ENCODE measurements at places on chromosomes 5 and 9.
A peak's percentile ranks its signal among the peaks of the same experiment; 100 is the strongest.

DNA sequence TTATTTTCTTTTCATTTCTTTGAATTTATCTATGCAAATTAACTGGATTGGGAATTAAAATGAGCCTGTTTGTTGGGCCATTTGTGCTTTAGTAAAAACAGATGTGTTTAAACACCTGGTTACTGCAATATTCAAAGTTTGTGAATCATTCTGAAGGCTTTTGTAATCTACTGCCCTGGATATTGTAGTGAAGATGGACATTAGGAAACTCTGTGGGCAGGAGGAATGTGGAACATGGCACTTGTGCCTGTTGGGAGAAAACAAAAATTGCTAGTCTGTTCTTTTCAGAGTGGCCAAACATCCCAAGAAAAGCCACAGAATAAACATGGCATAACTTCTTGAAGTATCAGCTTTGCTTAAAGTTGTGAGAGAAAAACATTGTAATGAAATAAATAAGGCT lies 40.8 kb downstream of the CHSY3 start:
- DNase-seq = no peak

- no peak for DNase-seq
Observed at GRCh38 chr9:34106110-34106509, 20.4 kb downstream of the DCAF12 start.

GRCh38 chr5:1546556-1546955 lies 22.8 kb upstream of the LPCAT1 start:
- DNase-seq = no peak

- DNase-seq = no peak
Observed at GRCh38 chr5:1658665-1659064, 134.9 kb upstream of the LPCAT1 start.

DNA sequence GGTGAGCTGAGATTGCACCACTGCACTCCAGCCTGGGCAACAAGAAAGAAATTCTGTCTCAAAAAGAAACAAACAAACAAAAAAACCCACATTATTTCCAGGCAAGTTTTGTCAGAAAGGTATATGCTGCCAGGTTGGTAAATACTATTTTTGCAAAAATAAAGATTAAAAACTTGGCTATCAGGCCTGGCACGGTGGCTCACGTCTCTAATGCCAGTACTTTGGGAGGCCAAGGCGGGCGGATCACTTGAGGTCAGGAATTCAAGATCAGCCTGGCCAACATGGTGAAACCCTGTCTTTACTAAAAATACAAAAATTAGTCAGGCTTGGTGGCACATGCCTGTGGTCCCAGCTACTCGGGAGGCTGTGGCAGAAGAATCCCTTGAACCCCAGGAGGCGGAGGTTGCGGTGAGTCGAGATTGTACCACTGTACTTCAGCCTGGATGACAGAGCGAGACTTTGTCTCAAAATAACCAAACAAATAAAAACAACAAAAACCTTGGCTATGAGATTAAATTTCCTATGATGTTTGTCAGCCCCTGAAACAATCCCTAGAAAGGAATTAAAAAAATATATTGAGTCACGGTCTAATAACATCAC lies 22.7 kb downstream of the AGXT2 start:
- no peak for DNase-seq

DNA sequence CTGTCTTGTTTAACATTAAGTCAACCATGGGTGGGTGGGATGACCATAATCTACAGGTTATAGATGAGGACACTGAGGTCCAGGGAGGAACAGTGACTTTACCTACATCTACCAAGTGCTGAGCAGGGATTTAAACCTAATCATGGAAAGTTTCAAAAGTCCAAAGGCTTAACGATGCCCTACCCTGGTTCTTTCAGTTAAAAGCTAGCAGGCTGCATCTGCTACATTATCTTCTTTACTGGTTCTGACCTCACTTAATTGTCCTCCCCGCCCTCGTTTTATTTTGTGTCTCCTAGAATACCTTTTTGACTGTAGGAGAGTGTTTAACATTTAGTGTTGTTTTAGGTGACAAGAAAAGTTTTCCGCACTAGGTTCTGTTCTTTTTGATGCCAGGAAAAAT lies 735.2 kb downstream of the TLR4 start:
- no peak for DNase-seq

- DNase-seq = no peak
Observed at GRCh38 chr5:172902497-172903472, 56.4 kb upstream of the RPL26L1 start.

- DNase-seq = no peak
Observed at GRCh38 chr9:108168236-108168850, 678.8 kb upstream of the KLF4 start.

DNA sequence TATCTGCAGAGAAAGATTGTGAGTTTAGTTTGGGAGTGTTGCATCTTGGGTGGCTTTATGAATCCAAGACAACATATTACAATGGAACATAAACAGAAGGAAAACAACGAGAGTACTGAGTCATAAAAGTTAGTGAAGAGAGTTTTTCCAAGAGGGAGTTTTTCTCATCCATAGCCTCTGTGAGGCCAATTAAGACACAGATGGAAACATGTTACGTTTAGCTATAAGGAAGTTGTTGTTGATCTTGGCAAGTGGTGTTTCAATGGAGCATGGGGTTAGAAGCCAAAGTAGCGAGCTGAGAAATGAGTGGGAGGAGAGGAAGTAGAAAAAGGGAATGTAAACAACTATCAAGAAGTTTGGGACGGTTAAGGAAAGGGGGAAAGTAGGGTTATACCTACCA lies 53.3 kb upstream of the SPATA31D4 start:
- no peak for DNase-seq

- DNase-seq = peak; percentile 72
Observed at GRCh38 chr9:132169672-132170392, 8.0 kb downstream of the NTNG2 start.

DNA sequence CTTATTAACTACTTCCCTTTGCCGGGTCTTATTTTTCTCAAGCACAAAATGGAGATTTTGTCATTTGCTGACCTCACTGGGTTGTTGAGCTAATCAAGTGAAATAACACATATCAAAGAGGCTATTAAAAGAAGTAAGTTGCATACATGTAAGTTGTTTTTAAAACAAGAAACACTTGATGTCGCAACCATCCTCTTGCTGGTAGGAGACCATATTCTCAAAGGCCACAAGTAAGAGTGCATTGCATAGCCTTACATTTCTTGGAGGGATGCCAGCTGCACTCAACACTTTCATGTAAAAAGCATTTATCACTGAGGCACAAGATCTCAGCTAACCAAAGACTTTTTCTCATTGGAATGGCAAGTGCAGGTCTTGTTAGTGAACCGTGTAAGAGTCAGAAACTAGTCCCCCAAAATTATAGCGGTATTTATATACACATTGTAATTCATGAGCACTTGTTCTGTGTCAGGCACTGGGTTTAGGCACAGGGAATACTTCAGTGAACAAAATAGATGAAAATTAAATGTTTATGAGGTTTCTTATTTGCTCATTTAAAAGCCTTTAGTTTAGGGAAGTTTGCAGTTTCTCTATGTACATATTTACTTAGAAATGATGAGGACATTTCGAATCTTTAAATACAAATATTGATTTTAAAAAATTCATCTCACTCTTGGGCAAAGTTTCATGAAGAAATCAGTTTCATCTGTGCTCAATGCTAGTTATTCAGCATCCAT lies 72.0 kb downstream of the ZFAND5 start:
- DNase-seq = peak; percentile 36

DNA sequence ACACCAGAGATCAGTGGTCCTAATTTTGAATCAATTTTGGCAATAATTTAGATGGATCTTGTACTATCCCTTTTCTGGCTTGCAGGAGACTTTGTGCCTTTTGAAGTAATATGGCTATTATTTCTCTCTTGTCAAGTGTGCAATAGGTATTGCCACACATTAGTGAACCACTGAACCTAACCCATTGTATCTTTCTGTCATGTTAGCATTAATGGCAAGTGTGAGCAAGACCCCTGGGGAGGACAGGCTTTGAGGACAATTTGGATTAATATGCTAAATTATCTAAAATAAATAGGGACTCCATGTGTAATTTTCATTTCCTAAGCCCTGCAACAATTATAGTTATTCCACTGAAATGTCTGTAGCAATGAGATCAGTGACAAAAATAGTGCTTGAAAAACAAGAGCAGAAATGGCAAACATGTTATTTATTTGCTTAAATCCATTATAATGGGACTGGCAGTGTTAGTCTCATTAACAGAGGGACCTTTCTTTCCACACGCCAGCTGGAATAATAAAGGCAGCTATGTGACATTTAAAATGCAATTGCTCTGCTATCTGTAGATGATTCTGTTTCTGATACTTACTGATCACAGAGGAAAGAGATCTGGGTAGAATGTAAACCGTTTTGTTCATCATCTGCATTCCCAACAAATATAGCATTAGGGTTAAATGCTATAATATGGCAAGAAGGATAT lies 753.3 kb upstream of the ZNF608 start:
- no peak for DNase-seq

- DNase-seq = no peak
Observed at GRCh38 chr9:841371-842209, at the start of gene DMRT1. Gene DMRT1, plus strand, starts transcription at chr9:841697. Its CDS starts 142 bp downstream, at chr9:841839.

DNA sequence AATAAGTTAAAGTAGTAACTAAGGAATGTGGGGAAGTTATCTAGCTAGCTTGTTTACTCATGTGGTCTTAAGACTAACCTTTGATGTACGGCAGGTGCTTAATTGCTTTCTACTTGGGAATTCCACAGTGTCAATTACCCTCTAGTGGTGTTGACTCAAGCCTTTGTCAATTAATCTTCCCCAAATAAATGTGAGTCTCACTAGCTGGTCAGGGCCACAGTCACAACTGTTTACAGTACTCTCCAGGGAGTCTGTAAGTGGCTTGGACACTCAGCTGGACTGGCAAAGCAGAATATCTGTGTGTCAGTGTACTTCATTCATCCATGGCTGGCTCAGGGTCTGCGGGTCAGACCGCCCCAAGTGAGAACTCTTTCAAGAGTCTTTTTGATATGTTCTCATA lies 30.8 kb downstream of the SMIM3 start:
- DNase-seq = no peak

- no peak for DNase-seq
Observed at GRCh38 chr5:62083661-62084060, 222.3 kb upstream of the KIF2A start.

- DNase-seq = no peak
Observed at GRCh38 chr9:28900406-28900805, 1327.1 kb upstream of the C9orf72 start.

DNA sequence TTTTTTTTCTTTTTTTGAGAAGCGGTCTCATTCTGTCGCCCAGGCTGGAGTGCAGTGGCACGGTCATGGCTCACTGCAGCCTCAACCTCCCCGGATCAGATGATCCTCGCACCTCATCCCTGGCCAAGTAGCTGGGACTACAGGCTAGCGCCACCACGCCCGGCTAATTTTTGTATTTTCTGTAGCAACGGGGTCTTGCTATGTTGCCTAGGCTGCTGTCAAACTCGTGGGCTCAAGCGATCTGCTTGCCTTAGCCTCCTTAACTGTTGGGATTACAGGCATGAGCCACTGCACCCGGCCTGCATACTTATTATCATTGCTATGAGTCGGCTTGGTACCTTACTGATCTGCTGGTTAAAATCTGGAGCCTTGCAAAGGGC lies 790 bp upstream of the IARS1 start:
- DNase-seq = peak; percentile 9

- no peak for DNase-seq
Observed at GRCh38 chr9:90029996-90030395, 425.2 kb downstream of the GADD45G start.

DNA sequence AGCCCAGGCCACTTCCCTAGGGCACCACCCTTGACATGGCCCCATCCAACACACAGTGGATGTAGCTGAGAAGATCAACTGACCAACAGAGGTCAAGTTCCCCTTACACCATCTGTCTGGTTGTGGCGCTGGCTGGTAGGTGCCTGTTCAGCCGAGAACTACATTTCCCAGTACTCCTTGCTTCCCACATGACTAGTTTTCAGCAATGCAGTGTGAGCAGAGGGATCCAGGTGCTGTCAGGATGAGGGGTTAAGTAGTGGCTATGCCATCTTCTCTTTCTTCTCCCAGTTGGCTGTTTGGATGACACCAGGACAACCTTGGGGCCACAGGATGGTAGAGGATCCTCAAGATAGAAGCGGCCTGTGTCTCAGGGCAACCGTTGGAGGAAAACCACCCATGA lies 48.6 kb upstream of the SH3PXD2B start:
- peak; percentile 47 for DNase-seq

- no peak for DNase-seq
Observed at GRCh38 chr5:37975531-37975930, 135.7 kb upstream of the GDNF start.

DNA sequence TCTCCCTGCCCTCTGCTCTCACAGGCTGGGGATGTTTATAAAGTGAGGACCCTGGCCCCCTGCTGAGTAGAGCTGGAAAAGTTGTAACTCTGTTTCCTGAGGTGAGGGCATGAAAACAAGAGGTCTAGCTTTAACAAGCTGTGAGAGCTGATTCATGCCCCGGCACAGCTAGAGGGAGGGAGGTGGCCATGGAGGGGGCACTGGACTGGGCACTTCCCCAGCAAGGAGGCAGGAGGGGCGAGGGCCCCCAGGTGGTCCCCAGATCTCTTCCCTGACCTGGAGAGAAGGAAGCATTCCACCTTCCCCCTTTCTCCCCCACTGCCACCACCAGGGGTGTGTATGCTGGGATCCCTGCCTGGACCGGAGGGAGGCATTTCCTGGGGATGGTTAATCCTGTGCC lies at the start of gene MSMP:
TSS of gene MSMP (minus strand) at position 13 of the 400 bp plus-strand sequence. CDS start 147 bp downstream, outside the sequence.
- DNase-seq = no peak

GRCh38 chr5:16586556-16586955 lies 30.2 kb downstream of the RETREG1 start:
- no peak for DNase-seq

DNA sequence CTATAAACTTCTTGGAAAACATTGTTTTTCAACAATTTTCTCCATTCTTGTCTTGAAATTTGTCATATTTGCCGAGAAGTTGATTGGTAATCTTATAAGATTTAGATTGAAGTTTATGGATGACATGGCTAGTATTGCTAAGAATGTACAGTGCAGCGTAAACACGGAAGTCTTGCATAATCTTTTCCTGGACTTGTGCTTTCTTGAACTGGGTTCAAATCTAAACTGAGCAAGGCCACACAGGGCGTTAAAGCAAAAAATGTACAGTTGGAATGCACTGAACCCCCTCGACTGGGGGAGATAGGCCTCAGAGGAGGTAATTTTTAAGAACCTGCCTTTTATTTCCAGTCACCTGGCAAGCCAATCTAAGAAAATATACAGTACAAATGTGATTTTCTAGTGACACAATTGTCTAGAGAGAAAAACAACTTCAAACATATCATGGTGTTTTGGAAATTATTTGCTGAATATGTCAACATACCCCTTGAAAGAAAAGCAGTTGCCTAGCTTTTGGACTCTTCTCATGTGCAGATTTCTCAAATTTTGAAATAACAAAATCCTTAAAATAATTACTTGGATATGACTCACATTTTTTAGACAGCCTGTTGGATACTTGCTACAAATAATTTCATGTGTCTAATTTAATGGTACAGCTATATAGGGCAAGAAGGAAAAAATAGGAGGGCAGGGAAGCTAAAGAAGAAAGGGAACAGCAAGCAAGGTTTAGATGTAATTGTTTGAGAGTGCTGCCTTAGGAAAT lies 18.5 kb upstream of the GAS1 start:
- DNase-seq = no peak

- no peak for DNase-seq
Observed at GRCh38 chr5:157817928-157818327, 41.0 kb downstream of the CLINT1 start.

- no peak for DNase-seq
Observed at GRCh38 chr5:45627076-45627656, 69.0 kb downstream of the HCN1 start.

All from NCI-H524 (cell line).